NCI-H446 (cell line): ENCODE measurements at places on chromosomes 3 and 15.

GRCh38 chr15:70578196-70578595 lies 185.2 kb downstream of the UACA start:
- no peak for DNase-seq

GRCh38 chr3:31027191-31027761 lies 132.8 kb upstream of the GADL1 start:
- no peak for DNase-seq

- no peak for DNase-seq
These were observed 10.8 kb downstream of the AP3B2 start for GRCh38 chr15:82698711-82699345.

DNA sequence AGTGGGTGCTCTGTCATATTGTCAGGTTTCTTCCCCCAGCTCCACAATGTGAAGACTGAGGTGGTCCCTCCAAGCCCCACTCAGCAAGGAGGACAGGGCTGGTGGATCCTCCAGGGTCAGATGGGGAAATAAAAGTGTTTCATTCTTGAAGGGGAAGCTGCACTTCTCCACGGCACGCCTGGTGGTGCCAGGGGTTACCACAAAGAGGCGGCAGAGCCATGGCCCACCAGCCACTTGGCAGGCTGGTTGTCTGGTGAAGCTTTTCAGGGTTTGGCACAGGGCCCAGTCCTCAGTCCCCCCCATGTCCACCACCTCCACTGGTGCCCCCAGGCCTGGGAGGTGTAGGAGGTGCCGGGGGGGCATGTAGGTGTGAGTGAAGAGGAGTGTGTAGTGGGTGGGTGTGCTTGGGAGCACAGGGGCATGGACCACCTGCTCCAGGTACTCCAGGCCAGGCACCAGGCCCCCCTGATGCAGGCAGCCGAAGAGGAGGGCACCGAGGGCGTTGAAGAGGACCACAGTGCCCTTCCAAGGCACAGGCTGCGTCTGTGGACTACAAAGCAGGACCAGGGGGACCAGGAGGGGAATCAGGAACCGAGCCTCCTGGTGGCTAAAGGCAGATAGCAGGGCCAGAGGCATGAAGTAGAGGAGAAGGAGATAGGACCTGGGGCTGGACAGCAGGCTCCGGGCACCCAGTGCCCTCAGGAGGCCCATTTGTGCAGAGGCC lies 5.0 kb upstream of the NCBP2 start:
- DNase-seq = no peak

- DNase-seq = no peak
These were observed 116.3 kb downstream of the THRB start for GRCh38 chr3:24378313-24378712.

DNA sequence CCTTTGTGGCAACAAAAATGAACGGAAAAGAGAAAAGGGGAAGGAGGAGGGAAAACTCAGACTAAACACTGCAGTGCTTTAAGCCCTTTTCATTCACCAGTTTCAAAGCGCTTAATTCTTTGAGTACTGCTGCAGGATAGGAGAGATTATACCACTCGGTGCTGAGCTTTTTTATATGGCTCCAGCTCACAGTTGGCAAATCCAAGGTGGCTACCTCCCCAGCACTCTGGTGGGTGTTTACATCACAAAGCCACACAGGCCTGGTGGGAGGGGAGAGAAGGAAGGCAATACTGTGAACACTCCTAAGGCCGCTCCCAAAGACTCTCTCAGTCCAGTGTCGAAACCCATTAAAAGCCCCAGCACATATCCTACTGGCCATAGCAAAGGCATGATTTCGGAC lies 191.4 kb downstream of the STT3B start:
- DNase-seq = no peak

GRCh38 chr15:70092464-70093027 lies 5.2 kb downstream of the TLE3 start:
- no peak for DNase-seq

DNA sequence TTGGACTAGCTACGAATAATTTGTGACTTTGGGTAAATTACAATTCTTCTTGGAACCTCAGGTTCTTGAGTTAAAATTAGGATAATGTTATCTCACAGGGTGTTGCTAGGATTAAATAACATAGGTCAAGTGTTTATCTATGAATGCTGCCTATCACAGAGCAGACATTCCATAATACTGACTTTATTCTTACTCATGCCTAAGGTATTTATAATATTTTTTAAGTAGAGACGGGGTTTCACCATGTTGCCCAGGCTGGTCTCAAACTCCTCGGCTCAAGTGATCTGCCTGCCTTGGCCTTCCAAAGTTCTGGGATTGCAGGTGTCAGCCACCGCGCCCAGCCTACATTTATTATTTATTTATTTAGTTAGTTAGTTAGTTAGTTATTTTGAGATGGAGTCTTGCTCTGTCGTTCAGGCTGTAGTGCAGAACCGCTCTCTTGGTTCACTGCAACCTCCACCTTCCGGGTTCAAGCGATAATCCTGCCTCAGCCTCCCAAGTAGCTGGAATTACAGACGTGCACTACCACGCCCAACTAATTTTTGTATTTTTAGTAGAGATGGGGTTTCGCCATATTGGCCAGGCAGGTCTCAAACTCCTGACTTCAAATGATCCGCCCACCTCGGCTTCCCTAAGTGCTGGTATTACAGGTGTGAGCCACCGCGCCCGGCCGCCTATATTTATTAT lies 741 bp upstream of the ZNF106 start:
- no peak for DNase-seq

DNA sequence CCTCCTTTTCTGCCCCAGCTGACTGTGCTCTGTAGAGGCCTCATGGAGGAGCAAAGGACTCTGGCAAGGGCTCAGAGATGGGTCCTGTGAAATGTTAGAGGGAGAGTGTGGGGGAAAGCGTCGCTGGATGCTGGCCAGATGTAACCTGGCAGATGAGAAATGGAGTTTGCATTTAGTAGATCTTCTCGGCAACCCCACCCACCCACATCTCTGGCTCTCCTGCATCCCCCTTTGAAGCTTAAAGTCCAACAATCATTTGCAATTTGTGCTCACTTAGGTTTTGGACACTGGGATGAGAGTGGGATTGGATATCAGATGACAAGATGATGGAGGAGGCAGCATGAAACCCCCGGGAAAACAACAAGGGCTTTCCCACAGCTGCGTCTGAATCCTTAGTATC lies 523.6 kb upstream of the MCTP2 start:
- no peak for DNase-seq

DNA sequence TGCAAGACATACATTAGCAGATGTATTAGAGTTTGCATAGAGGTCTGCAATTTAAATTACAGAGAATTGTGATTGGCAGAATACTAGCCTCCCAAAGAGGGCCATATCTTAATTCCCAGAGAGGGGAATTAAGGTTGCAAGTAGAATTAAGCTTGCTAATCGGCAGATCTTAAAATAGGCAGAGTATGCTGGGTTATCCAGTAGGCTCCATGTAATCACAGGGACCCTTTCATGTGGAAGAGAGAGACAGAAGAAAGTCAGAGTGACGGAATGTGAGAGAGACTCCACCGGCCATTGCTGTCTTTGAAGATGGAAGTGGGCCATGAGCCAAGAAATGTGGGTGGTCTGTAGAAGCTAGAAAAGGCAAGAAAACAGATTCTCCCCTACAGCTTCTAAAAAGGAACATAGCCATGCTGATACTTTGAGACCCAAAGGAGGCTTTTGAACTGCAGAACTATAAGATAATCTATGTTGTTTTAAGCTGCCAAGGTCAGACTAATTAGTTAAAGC lies 38.8 kb downstream of the IMPG2 start:
- DNase-seq = no peak

DNA sequence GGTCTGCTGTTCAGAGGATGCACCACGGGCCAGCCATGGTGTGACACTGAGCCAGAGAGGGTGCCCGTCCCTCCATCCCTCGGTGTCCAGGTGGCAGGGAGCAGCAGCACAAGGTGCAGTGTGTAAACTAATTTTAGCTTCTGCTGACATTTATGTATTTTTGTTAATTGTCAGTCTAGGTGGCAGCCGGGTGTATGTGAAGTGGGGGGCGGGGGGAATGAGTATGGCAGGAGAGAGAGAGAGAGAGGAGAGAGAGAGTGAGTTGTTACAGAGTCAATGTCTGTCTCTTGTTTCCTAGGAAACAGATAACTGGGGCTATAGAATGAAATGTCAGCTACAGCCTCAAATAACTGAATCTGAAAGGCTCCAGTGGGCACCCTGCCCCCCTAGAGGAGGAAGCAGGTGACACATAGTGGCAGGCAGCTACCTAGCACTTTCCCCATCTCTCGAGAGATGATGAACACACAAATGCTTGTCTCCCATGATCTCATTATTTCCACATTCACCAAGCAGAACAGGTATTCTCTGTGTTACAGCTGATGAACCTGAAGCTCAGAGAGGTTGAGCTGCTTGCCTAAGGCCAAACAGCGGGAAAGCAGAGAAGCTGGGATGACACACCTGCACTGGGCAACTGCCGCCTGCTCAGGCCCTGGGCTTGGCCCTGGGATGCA lies 24.7 kb downstream of the RASGRF1 start:
- DNase-seq = no peak

- DNase-seq = no peak
These were observed 52.8 kb downstream of the TMEM212 start for GRCh38 chr3:171895900-171896299.

- no peak for DNase-seq
These were observed 32.6 kb downstream of the POMGNT2 start for GRCh38 chr3:43073116-43073835.

DNA sequence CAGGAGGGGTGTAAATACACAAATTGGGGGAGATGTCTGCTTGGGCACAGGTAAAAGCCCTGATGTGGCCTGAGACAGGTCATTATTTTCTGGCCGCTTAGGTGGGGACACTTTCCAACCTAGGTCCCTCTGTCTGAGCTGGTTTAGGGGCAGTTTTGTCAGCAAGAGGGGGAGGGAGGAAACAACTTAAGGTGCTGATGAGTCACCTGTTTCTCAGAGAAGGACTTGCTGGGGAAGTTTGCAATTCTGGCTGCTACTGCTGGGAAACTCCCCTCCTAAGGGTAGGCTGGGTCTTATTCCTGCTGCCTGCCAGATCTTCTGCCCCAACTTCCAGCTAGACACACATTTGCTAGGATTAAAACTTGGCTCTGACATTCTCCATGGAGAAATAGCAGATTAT lies 4.8 kb upstream of the RHOV start:
- DNase-seq = no peak

DNA sequence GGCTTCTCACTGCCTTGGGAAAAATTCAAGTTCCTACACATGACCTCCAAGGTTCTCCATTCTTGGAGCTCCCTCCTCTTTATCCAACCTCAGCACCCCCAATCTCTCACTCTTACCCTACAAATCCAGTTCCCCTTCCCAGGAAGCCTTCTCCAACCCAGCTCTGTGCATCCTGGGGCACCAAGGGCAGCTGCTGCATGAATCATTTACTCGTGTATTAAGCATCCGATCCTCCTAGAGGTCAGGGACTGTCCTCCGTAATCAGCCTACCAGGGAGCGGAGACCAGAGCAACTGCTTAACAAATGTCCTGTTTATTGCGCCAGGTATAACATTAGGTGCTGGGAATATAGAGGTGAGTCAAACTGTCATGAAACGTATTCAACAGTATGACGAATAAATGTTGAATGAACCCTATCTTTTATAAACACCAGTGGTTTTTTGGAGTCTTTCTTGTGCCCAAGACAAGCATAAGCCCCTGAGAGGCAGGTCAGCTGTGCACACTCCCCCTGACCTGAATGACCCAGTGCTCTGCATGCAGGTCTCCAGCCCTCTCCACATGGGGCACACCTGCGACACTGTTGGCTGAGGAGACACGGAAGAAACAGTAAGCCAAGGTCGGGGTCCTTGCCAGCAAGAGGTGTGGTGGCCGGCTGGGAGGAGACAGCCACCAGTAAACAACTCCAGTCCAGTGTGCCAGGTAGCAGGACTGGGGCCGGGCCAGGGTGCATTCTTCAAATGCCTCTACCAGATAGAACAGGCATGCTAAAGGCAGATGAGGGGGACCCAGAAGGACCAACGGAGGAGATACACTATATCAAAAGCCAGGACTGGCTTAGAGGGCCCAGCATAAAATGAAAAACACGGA lies 27.6 kb downstream of the ANP32A start:
- DNase-seq = no peak

DNA sequence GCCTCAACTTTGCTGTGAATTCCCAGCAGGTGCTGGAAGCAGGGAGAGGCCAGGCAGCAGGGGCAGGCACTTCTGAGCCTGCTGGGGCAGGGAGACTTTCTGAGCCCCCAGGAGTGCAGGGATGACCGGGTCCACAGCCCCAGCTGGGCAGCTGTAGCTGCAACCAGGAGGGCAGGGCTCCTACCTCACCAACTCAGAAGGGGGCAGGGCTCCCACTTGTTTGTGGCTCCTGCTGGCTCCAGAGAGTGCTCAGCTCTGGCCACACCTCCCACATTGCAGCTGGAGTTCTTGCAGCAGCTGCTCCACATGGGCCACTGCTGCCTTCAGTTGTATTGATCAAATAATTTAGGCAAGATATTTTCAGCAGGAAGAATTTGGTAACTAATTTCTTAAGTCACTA lies 812.3 kb downstream of the NSUN3 start:
- no peak for DNase-seq

DNA sequence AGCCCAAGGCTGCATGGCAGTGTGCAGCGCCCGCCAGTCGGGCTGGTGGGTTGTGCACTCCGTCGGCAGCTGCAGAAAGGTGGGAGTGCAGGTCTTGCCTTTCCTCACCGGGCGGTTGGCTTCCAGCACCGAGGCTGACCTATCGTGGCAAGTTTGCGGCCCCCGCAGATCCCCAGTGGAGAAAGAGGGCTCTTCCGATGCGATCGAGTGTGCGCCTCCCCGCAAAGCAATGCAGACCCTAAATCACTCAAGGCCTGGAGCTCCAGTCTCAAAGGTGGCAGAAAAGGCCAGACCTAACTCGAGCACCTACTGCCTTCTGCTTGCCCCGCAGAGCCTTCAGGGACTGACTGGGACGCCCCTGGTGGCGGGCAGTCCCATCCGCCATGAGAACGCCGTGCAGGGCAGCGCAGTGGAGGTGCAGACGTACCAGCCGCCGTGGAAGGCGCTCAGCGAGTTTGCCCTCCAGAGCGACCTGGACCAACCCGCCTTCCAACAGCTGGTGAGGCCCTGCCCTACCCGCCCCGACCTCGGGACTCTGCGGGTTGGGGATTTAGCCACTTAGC lies 4.3 kb downstream of the ISL2 start:
- DNase-seq = no peak

GRCh38 chr3:146162561-146162960 lies 1.6 kb upstream of the PLOD2 start:
- DNase-seq = peak; percentile 27

DNA sequence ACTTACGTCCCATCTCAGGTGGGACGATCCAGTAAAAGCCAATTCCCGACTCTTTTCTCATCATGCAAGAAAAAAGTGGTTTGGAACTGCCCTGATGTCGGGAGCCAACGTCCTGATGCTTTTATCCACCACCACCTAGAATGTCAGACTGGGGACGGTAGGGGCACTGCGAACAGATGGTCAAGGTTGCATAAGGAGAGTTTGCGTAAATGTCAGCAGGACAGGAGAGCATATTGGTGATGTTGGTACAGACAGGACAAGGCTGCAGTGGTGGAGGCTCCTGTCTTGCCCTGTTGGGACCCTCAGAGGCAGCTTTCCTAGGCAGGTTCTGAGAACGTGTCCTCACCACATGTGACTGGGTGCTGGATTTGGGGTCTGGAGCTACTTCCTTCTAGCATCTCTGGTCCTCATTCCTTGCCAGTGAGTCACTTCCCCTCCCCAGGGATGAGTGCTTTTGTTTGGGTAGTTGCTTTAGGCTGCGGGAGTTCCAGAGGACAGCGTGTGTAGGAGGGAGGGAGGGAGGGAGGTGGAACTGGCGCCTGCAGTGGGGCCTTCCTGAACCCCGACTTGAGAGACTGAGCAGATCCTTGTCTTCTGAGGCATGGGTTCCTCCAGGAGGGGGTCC lies 21.0 kb downstream of the THSD4 start:
- DNase-seq = no peak
